ENCODE measurements at places on chromosomes 12 and 14.

DNA sequence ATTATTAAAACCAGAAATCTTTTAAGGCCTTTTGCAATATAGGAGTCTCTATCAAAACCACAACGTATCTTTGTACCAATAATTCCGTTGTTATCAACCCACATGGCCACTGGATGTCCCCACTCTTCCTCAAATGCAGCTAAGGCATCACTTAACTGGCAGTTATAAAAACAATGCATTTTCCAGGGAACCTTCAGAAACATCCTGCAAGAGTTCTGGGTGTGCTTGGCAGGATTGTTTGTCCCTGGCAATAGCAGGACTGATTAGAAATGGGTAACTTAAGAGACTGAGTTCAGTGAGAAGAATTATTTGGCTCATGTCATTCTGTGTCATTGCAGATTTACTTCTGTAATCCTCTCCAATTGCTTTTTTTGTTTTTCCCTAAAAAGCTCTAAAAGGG is 112.0 kb downstream of the SLC15A5 start:
- DNase-seq, result peak; percentile 70

DNA sequence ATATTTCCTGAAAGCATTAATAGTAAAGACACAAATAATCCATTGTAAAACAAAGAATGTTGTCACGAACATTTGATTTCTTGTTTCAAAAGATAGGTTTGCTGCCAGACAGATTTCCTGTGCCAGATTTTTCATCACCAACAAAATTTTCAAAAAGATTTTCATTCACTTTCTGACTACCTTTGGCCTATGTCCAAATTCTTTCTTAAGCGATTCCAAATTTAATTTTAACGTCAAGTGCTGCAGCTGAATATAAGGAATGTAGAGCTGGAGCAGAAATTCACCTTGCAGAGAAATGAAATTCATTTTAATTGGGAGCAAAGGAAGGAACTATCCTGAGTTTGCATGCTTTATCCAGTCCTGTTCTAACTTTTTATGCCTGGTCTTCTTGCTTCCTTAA is 277.4 kb downstream of the CCER1 start:
- DNase-seq, result no peak

GRCh38 chr12:2283480-2283879 is 230.7 kb downstream of the CACNA1C start:
- DNase-seq, result no peak

GRCh38 chr14:70086685-70087379 is 101.9 kb downstream of the SLC8A3 start:
- DNase-seq, result peak; percentile 46

GRCh38 chr12:115790526-115790925 is 487.0 kb downstream of the MED13L start:
- no peak for DNase-seq

- no peak for DNase-seq
These were observed 2.2 kb downstream of the ZNF839 start for GRCh38 chr14:102321456-102322422.

GRCh38 chr14:56357428-56357827 is 222.2 kb upstream of the TMEM260 start:
- no peak for DNase-seq

DNA sequence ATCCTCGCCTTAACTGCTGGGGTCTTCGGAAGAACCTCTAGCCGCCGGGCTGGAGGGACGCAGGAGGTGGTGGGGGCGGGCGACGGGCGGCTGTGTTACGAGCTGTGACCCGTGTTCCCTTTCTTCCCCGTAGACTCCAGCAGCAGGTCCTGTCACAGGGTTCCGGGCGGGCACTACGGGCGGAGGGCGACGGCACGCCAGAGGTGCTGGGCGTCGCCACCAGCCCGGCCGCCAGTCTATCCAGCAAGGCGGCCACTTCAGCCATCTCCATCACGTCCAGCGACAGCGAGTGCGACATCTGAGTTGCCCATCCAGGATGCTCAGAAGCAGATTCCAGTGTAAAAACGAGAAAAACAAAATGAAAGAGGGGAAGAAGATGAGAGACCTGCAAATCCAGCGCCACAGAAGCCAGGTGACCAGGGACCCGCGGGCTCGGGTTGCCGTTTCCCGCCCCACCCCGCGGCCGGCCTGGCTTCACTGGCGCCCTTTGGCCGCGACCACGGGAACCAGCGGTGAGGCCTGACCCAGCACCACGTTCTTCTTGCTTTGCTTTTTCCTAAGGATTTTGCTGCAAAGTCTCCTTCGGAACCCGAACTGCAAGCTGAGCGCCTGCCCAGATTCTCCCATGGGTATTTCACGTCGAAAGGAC is 2.1 kb downstream of the SIX6 start:
- no peak for DNase-seq

DNA sequence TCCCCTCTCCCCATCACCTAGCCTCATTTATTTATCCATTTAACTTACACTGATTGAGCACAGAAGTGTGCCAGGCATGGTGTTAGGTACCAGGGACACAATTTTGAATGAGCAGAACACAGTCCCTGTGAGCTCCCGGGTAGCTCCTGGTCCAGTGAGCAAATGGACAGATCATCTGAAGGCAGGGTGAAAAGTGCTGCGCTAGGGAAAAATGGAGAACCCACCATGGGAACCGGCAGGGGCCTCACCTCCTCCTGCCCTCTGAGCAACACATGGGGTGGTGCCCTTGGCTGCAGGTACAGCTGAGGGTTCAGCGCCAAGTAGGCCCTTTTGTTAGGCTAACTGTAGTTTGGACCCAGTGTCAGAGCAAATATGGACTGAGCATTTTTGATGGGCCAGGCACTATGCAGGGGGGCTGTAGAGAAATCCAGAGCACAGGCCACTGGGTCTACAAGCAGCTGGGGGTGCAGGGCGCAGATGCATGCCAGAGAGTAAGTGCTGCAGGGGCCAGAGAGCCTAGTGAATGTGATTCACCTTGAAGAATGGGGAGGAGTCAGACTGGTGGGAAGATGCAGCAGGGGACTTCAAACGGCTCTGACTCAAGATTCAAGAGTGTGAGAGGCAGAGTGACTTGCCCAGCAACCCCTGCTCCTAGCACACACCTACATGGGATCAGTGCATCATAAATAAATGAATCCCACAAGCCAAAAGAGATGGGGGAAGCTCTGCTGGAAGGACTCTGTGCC is 28.2 kb downstream of the LTBP2 start:
- DNase-seq, result peak; percentile 66

GRCh38 chr12:63977441-63977840 is 132.9 kb downstream of the SRGAP1 start:
- DNase-seq, result no peak

GRCh38 chr14:81206115-81206514 is 14.6 kb downstream of the GTF2A1 start:
- DNase-seq, result no peak

DNA sequence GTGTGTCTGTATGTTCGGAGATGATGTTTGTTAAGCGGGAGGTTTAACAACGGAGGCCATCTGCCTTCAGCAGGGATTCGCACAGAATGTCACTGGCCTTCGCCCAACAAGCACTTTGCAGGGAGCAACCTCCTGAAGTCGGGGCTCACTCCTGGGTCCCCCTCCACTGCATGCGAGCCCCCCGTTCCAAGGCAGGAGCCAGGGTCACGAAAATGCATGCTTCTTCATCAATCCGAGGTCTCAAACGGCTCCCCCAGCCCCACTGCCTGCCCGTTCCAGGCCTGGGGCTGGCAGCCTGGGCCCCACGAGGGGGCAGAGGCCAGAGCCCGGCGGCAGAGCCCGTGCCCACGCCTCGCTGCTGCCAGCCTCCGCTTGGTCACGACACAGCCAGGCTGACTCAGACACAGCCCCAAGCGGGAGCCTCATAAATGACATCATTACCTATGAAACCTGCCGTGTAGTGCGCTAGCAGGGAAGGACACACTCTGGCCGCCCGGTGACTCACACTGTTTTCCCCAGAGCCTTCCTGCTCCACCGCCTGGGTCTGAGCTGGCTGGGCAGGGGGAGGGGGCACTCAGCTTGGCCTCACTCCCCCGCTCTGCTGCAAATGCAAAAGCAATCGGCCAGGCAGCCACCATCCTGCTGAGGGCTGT is 169.5 kb upstream of the RTL1 start:
- peak; percentile 97 for DNase-seq

DNA sequence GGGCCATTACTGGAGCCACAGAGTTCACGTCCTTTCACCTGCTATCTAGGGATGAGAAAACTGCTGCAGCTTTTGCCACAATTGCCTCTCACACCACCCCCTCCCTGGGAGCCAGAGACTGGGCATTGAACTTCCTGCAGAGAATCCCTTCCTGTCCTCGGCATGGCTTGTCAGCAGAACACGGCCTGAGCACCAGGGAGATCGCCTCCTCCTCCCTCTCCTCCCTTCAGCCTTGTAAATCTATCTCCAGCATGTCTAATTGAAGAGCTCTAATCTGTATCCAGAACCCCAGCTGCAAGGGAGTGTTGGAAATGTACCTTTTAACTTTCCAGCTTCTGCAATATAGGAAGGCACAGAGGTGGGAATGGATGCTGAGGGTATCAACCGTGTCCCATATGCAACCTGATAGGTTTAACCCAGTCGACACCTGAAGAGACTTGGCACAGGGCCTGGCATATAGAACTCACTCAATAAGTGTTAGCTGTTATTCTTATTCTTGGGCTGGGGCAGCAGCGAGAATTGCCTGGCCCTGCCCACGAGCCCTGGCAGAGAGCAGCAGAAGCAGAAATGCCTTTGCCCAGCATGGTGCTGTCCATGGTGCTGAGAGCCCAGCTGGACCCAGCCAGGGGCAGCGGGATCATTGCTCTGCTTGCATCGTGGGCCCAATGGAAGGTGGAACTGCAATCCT is 26.8 kb downstream of the TMEM63C start:
- peak; percentile 79 for DNase-seq

GRCh38 chr14:80926397-80927082 is 15.0 kb downstream of the CEP128 start:
- no peak for DNase-seq

GRCh38 chr12:58570411-58570810 is 349.9 kb downstream of the LRIG3 start:
- DNase-seq, result no peak

GRCh38 chr14:59377991-59378601 is 87.1 kb downstream of the GPR135 start:
- DNase-seq, result no peak

GRCh38 chr12:96981911-96982310 is 74.9 kb downstream of the NEDD1 start:
- no peak for DNase-seq

DNA sequence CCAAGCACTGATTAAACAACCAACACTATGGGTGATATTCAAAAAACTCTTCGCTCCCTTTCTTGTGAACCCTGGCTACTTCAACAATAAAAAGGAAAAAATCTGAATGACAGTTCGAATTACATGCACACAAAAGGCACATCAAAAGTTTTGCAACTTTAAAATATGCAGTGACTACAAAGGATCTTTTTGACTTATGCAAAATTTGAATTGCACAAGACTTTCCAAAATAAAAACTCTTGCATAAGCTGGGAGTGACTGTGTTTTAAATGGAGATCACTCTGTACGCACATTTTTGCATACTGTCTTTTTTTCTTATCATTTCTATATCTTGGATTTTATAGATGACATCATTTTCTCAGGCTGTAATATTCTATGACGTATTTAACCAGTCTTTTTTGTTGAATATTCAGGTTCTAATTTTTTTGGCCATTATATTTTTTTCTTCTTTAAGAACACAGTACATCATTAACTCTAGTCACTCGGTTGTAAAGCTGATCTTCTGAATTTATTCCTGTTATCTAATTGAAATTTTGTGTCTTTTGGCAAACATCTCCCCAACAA is 667.6 kb upstream of the TBX3 start:
- no peak for DNase-seq

GRCh38 chr14:95490727-95491451 is 25.6 kb downstream of the SYNE3 start:
- DNase-seq, result no peak

DNA sequence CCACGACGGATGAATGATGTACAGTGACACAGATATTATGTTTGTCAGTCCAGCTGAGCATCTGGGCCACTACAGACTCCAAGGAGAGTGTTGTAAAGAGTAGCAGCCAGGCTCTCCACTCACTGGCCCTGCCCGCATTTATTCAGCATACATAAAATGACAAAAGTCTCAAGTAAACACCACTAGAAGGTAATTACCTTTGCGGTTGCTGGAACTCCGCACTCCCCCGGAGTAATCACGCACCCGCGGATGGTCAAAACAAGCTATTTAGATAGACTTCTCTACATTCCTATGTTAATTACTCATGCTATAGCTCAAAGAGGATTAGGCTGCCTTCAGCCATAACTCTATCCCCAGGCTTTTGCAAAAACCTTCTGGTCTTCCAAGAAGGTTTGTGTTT is 18.8 kb upstream of the STRAP start:
- DNase-seq, result peak; percentile 53

DNA sequence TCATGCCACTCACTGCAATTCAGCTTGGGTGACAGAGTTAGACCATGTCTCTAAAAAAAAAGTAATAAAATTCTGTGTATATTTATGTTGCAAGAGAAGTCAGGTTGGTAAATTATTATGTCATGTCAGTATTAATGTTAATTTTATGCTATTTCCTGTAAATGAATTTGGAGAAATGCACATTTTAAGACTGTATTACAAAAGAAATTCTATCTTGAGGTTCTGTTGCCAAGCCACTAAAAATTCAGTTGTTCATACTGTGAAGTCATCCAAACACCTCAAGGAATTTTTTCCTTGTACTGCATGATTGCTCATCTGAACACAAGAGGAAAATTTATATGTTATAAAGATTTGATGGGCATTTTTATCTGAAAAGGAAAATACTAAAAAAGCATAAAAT is 23.3 kb upstream of the HMGA2 start:
- no peak for DNase-seq

DNA sequence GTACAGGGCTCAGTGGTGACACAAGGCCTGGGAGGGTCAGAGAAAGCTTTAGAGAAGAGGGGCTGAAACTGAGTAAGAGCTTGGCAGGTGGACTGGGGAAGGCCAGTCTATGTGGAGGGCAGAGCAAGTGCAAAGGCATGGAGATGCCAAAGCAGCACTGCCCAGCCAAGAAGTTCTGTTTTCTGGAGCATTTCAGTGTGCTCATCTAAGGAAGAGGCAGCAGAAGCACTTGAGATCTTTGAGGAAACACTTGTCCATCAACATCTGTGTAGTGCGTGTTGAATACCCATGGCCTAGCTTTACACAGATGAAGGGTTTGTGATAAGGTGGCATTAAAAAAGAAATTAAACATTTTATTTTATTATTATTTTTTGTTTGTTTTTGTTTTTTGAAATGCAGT is 52.8 kb downstream of the FOS start:
- no peak for DNase-seq

GRCh38 chr12:55831447-55831815 is 2.0 kb upstream of the DNAJC14 start:
- DNase-seq, result no peak

DNA sequence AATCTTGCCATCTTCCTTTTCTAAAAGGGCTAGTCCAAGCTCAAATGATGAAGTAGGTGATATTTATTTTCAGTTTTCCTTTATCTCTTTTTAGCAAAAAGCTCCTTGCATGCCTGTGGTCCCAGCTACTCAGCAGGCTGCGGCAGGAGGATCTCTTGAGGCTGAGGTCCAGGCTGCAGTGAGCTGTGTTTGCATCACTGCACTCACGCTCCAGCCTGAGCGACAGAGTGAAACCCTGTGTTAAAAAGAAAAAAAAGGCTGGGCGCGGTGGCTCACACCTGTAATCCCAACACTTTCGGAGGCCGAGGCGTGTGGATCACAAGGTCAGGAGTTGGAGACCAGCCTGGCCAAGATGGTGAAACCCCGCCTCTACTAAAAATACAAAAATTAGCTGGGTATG is 5.0 kb downstream of the TMEM116 start:
- no peak for DNase-seq

All from mesendoderm (in vitro differentiated cells).